COLO829 (cell line): ENCODE measurements at places on chromosomes 13 and 19.

DNA sequence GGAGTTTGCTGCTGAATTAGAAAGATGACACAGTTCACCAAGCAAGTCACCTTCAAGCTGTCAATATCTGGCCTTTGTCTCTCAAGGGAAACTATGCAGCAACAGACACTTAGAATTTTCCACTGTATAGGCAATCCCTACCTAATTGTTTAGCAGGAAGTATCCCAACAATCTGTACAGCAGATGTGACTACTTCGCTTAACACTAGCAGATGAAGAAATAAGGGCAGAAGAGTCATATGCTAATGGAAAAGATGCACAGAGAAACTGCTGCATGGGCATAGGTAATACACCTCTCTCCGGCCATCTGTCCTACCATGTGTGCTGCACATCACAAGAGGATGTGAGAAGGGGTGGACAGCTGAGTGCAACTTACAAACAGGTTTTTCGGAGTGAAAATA, 851.2 kb downstream of the PCDH9 start:
- DNase-seq = no peak

GRCh38 chr13:43905435-43906031, 25.8 kb downstream of the LACC1 start:
- DNase-seq = peak; percentile 50

DNA sequence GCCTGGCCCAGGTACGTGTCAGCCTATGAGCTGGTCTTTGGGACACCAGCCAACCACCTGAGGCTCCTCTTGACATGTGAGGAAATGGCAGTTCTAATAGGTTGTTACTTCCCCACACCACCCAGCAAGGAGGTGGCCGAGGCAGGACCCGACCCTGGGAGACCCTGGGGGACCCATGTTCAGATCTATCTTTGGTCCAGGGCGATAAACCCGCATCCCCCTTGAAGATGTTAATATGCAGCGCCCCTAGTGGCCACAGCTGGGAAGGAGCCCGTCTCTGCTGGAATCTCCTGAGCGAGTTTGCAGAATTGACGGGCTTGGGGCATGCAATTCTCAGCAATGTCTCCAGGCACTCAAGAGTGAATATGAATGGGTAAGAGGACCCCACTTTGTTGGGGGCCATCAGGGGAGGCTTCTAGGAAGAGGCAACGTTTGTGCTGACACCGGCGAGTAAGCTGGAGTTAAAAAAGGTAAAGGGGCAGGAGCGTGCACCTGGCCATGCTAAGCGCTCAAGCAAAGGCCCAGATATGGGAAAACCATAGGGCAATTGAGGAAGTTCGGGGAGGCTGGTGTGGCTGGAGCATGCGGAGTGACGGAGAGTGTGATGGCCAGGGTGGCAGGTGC, 1.5 kb upstream of the MYO1F start:
- peak; percentile 63 for DNase-seq

DNA sequence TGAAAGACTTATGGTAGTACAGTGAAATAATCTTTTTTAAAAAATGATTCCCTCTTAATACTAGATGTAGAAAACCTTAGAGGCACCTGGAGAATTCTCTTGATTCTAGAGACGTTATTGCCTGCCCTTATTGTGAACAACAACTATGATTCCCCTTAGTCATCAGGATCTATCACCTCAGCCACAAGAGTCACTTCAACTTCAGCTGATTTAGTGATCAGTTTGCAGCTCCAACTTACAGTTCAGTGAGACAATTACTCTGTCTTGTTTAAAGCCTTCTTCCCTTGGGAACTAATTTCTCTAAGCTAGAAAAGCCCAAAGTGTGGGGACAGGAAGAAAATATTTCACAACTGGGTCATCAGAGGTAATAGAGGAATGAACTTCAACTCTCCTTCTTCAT, 254.3 kb upstream of the SLITRK1 start:
- no peak for DNase-seq

DNA sequence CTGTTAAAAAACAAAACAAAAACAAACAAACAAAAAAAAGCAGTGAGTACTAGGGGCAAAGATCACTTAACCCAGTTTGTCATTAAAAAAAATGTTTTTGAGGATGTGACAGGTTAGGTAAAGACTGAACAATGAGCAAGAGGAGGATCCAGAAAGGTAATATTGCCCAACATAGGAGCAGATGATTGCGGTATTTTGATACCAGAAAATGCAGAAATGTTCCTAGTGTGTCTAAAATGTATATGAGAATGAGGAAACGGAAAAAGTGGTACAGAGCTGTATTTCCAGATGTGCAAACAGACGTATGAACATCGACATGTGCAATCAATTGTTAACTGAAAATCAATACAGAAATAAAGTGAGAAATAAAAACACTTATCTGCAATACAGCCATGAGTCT, 4.9 kb upstream of the LILRA4 start:
- no peak for DNase-seq

GRCh38 chr19:47032171-47032811, 12.7 kb downstream of the NPAS1 start:
- DNase-seq = no peak

DNA sequence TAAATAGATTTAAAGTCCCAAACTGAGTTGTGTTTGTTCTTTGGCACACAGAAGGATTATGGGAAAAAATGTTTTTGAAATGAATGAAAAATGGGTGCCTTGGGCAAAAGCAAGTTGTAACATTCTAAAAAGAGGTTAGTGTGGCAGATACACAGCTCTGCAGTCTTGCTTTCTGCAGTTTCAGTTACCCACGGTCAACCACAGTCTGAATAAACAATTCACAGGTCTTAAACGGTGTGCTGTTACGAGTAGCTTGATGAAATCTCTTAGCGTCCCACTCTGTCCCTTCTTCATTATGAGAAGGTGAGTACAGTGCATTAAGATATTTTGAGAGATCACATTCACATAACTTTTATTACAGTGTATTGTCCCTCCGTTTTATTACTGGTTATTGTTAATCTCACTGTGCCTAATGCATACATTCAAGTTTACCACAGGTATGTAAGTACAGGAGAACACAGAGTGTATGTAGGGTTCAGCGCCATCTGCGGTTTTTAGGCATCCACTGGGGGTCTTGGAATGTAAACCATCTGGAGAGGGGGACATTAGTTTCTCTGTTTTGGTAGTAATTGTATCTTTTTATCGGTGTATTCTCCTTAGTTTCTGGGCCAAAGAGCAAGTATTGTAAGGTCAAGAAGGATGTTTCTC, 8.1 kb downstream of the FARP1 start:
- no peak for DNase-seq

DNA sequence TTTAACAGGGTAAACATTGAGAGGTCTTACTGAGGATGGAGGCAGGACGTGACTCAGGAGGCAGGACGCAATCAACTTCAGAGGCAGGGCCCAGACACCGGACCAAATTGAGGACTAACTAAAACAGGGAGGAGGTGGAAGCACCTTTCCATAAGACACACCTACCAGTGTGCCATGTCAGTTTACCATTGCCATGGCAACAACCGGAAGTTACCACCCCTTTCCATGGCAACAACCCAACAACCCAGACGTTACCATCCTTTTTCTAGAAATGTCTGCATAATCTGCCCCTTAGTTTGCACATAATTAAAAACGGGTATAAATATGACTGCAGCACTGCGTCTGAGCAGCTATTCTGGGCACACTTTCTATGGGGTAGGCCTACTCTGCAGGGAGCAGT, 53.5 kb upstream of the SOX21 start:
- no peak for DNase-seq

- peak; percentile 87 for DNase-seq
Measured at GRCh38 chr19:9791552-9792205, 23.1 kb upstream of the ZNF846 start.

GRCh38 chr19:5627395-5627904, 4.6 kb downstream of the SAFB start:
- DNase-seq = peak; percentile 42
